ENCODE measurements at places on chromosomes 4 and X.

DNA sequence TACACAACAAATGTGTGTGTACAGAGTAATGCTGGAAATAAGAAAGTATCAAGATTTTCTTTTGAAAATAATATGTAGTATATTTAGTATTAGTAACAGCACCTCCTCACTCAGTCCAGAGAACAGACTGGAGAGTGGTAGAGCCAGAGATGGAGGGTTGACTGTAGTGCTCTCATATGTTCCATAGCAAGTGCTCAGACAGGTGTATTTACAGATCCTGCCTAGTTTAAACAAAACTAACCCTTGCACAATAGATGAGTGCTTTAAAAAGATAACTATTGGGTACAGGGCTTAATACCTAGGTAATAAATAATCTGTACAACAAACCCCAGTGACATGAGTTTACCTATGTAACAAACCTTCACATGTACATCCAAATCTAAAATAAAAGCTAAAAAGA is 381.0 kb upstream of the EMCN start:
- DNase-seq = no peak

DNA sequence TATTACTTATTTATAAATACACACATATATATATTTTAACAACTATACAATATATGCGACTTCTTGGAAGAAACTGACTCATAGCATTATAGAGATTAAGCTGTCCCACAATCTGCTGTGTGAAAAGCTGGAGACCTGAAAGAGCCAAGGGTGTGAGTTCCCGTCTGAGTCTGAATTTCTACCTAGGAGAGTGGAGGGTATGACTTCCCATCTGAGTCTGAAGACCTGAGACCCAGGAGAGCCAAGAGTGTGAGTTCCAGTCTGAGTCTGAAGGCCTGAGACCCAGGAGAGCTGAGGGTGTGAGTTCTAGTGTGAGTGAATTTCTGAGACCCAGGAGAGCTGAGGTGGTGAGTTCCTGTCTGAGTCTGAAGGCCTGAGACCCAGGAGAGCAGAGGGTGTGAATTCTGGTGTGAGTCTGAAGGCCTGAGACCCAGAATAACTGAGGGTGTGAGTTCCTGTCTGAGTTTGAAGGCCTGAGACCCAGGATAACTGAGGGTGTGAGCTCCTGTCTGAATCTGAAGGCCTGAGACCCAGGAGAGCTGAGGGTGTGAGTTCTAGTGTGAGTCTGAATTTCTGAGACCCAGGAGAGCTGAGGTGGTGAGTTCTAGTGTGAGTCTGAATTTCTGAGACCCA is 8.9 kb upstream of the P2RY8 start:
- DNase-seq = no peak

DNA sequence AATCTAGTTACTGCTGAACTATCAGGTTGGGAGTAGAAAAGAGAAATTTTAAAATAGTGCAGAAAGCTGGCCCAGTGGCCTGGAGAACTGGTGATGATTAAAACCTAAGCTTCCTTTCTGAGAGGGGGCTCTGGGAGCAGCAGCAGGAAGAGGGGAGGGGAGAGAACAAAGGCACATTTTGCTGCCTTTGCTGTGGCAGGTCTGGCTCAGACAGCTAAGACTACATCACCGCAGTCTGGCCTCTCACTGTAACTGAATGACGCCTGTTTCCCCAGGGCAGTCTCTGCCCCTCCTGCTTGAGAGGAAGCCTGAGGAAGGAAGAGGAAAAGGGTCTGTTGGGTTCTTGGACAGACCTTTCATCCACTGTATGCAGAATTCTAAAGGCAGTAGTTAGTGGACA is 148.5 kb downstream of the FRAS1 start:
- DNase-seq = no peak

DNA sequence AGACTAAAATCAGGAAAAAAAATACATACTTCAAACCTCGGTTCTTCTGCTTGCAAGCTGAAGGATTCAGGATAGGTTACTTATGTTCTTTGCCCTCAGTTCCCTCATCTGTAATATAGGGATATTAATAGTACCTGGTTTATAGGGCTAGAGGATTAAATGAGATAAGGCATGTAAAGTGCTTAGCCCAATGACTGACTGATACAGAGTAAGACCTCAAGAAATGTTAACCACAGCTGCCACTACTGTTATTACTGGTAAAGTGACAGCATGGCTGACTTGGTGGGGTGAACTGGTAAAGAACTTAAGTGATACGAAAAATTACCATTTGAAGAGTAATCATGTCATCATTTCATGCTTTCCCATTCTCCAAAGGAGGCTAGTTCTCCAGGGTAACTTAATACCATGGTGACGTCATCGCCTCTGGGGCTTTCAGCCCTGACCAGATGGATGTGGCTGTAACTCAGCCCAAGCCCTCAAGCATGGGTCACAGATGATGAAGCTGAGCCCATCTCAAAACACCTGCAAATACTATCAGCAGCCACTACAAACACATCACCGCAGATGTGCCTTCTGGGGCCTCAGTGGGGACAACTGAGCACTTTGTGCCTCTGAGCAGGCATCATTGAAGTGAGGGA is 44.5 kb upstream of the SCML1 start:
- no peak for DNase-seq

GRCh38 chrX:82961129-82961528 is 547.0 kb upstream of the POU3F4 start:
- DNase-seq = no peak

GRCh38 chr4:181569553-181569952 is 673.6 kb upstream of the TENM3 start:
- no peak for DNase-seq

DNA sequence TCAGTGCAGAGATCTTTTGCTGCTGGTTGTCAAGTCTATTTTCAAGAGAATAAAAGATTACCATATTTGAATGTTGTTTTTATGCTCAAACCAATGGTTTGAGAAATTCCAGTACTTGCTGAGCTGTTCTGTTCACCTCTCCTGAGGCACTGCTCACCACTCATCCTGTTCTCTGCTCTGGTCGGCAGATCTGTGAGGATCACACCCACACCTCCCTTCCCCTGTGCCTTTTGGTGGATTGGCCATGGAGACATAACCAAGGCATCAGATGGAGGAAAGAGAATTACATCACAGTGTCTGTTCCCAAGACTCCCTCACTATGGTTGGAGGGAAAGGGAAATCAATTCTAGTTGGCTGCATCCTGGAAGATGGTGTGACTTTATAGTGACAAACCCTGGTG is 391.6 kb downstream of the ARHGAP24 start:
- no peak for DNase-seq

- no peak for DNase-seq
These were observed 48.8 kb downstream of the PCGF3 start for GRCh38 chr4:754221-755120.

DNA sequence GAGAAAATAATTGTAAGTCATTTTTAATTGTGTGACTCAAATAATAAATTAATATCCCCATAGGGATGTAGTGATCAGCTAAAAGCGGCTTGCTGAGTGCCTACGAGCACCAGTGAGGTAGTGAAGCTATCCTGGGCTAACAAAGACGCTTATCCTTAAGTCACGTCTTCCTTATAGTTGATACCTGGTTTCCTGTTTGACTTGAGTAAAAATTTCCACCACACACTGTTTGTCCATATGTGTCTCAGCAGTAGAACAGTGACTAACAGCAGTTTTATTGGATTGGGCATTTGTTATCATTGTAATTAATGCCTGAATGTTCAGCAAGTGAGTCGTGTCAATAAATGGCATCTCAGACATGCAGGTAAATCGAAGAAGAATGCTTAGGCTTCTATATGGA is 241.1 kb downstream of the GRXCR1 start:
- no peak for DNase-seq

DNA sequence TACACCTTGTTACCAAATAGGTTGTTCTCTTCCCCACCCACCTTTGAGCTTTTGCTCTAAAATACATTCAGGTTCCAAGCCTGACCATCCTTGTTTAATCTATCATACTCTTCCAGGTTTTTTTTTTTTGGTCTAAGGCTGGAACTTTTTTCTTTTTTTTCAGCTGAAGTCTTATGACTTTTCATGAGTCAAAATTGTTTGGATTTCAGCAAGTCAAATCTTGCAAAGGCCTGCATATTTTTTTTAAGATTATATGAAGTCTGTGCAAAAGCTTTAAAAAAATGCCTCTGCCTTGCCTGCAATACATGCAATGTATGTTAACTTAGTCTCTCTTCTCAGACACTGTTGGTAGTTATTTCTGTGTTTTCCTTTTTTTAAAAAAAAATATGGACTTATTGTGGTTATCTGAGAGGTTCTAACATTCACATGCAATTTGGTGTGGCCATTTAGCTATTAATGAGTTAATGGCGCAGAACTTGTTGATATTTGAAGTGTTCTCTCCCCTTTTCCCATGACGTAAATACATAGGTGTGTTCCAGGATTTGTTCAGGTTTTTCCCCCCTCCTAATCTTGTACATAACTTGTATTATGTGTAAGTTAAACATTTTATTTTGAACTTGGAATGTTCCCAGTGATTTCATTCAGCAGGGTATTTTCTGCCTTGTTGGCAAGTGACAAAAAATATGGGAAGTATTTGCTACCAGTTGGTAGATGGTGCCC is 58.7 kb downstream of the CCKAR start:
- no peak for DNase-seq

DNA sequence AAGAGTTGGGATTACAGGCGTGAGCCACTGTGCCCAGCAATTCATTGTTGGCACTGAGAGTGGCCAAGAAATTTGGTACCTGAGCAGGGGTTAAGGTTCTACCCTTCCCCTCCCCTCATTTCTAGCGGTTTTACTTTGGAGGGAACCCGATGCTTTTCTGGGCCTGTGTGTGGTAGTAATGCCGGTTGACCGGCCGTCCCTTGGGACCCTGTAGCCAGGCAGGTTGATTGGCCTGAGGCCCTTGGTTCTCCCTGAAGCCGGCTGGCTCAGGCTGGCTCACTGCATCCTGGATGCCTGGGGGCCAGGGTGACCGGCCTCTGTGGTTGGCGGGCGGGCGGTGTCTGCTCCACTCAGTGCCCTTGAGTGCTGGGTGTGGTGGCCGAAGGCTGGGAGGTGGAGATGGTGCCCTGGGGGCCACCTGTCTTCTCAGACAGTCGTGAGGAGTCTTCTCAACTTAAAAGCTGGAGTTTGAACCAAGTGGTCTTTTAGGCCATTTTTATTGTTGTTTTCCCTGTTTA is 45.6 kb downstream of the RGS12 start:
- DNase-seq = no peak

GRCh38 chr4:84529169-84529751 is 30.2 kb upstream of the NKX6-1 start:
- DNase-seq = no peak

DNA sequence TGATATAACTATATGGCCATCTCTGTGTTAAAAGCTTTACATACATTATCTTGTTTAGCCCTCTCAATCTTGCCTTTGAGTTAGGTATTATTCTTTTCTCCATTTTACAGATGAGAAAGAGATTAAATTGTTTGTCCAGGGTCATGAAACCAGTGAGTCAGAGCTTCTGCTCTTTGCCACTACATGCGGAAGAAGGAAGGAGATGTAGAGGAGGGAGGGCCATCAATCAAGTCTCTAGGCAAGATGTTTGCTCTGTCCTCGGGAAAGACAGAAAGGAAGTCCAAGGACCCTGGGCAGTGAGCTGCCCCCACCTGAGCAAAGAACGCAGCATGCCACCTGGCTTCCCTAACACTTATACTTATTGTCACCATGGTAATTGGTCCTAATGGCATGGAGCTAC is 133.7 kb upstream of the IL1RAPL2 start:
- no peak for DNase-seq

- no peak for DNase-seq
These were observed 363.4 kb upstream of the BOD1L1 start for GRCh38 chr4:13990596-13991589.

GRCh38 chrX:11117745-11118144 is 6.6 kb downstream of the HCCS start:
- DNase-seq = no peak

- DNase-seq = no peak
These were observed 46.8 kb upstream of the BCOR start for GRCh38 chrX:40144576-40144975.

DNA sequence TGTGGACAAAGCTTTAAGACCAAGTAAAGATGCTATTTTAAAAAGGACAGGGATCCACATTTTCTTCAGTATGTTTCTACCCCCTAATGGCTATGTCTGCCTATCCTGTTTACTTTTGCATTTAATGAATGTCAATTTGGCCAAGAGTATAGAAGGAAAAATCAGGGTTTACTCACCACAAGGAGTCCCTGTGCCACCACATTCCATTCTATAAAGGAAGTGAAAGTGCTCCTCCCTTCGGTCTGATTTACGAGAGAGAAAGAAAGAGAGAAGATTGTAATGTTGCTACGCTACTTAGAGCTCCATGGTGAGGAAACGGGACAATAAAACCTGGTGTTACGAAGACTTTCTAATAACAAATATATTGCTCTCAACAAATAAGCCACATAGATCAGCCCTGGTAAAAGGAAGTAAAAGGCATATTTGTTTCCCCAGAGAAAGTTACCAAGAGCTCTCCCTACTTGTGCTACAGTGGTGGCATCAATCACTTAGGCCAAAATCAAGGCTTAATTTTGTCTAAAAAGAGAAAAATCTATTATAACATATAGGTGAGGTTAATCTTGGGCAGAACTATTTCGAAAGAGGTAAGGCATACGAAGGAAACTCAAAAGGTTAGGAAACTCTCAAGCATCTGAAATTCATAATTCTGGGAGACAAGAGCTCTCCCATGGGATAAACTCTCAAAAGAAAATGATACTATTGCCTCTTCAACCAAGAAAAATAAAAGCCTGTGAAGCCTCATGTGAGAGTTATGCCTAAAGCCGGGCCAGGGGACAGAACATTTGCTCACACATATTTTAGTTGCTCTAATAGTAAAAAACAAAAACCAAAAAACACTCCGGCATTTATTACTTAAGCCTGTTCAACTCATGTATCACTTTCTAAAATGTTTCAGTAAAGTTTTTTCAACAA is 29.5 kb downstream of the TAPT1 start:
- no peak for DNase-seq

GRCh38 chr4:107906458-107907100 is 24.8 kb upstream of the CYP2U1 start:
- no peak for DNase-seq

GRCh38 chrX:152901816-152902501 is 4.1 kb downstream of the ZNF185 start:
- DNase-seq = no peak

- no peak for DNase-seq
These were observed 124.9 kb upstream of the GUCY1A1 start for GRCh38 chr4:155541716-155542115.

- DNase-seq = no peak
These were observed 105.3 kb downstream of the CPZ start for GRCh38 chr4:8697826-8698225.

GRCh38 chr4:47494124-47494430 is 9.0 kb downstream of the ATP10D start:
- DNase-seq = no peak

DNA sequence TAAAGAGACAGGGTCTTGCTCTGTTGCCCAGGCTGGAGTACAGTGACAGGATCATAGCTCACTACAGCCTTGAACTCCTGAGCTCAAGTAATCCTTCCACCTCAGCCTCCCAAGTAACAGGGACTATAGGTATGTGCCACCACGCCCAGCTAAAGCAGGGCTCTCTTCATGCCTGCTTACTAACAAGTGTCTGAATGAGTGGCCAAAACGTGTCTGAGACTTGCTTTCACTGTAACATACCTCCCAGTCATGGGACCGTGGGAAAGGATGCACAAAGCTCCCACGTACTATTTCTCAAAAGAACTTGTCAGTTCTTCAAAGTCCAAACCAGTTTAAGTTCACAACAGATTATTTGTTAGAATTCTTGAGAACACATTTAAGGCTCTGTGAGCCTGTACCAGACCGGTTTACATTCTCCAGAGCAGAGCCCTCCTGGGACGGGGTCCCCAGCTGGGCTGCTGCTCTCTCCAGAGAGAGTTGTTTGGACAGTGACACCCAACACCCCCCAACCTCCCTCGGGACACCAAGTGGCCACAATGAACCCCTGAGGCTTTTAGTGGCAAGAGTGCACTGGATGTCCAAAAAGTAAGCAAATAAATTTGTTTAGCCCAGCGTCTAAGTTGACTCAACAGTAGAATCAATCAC is 24.1 kb downstream of the SH3KBP1 start:
- no peak for DNase-seq
